ENCODE measurements at places on chromosomes 7 and 10.

DNA sequence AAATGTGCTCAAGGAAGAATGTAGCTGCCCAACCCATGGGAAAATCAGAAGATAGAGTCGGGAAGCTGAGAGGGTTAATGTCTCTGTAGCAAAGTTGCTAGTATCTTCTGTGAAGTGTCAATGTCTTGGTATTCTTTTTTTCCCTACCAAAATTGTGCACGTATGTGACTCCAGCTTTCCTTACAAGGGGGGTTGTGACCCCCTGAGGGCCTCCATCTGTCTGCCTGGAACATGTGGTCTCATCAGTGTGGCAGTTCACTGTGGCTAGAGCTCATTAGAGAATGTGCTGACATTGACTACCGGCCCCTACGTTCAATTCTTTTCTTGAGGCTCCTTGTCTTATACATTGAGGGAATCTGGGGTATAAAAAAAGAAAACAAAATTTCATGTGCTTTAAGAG, 725.2 kb upstream of the CELF2 start:
- no peak for DNase-seq

- peak; percentile 86 for DNase-seq
Observed at GRCh38 chr10:102644646-102645387, 538 bp downstream of the TRIM8 start.

GRCh38 chr7:147765301-147765700, 825.3 kb upstream of the C7orf33 start:
- no peak for DNase-seq

DNA sequence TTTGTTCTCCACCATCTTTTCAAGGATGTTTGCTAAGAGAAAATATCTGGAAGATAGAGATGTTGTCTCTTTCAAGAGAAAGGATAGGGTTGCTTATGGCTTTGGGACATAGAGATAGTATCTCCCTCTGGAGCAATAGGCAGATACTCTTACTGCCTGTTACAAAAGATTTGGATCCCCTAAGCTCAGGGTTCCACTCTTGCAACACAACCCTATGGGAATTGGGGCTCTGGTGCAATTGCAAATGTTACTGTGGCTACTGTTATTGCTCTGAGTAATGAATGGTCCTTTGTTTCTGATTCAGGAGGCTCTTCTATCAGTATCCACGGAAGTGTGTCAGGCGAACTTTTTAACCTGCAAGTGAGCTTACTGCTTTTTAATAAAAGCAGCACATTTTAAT, 88.8 kb downstream of the GPR85 start:
- no peak for DNase-seq

Data from activated T-cell treated with anti-CD3 and anti-CD28 coated beads, Interleukin-2, amount 50 U/mL, for 24 hours (primary cell).